ENCODE measurements at places on chromosomes 1 and 21. TPM values are rescaled to one million over a fixed set of nuclear protein-coding genes. Genes with fewer than 3 reads are reported as not detected.

The IGSF3 gene
- total RNA-seq: 66.3 TPM

The IARS2 gene
- total RNA-seq: 107 TPM

The CFAP74 gene
- total RNA-seq: not detected

The KCNJ15 gene
- total RNA-seq: 2.1 TPM

The POU3F1 gene
- under 0.01 TPM for total RNA-seq

The CD1E gene
- total RNA-seq: not detected

The ZC3H12A gene
- total RNA-seq: 24.2 TPM

The PTCH2 gene
- under 0.01 TPM for total RNA-seq

The LCE1A gene
- not detected for total RNA-seq

The GBP2 gene
- total RNA-seq: 0.79 TPM

The PLA2G2C gene
- not detected for total RNA-seq

The MSH4 gene
- 0.51 TPM for total RNA-seq

The C1orf216 gene
- 6.3 TPM for total RNA-seq

The TTLL7 gene
- total RNA-seq: 0.79 TPM

The CR1 gene
- total RNA-seq: not detected

The GPR37L1 gene
- total RNA-seq: under 0.01 TPM

The DNAH14 gene
- 11.9 TPM for total RNA-seq

The RGS13 gene
- total RNA-seq: not detected

The LHX8 gene
- not detected for total RNA-seq

The TCEA3 gene
- total RNA-seq: 10.5 TPM

The TBX19 gene
- total RNA-seq: 0.51 TPM

The ZNF669 gene
- total RNA-seq: 10.5 TPM

The RAB3B gene
- 3.4 TPM for total RNA-seq

The FCRL1 gene
- not detected for total RNA-seq

The IL19 gene
- not detected for total RNA-seq

The OPTC gene
- not detected for total RNA-seq

The ELF3 gene
- 66.1 TPM for total RNA-seq

The EXTL2 gene
- 2.6 TPM for total RNA-seq

The NUP133 gene
- 23.4 TPM for total RNA-seq

The FCN3 gene
- total RNA-seq: 0.26 TPM

The CFHR3 gene
- not detected for total RNA-seq

The KISS1 gene
- total RNA-seq: not detected

The CR2 gene
- total RNA-seq: not detected

The GPR25 gene
- not detected for total RNA-seq

The GSTM3 gene
- 4.7 TPM for total RNA-seq

The CCDC30 gene
- total RNA-seq: 0.77 TPM

The S100B gene
- total RNA-seq: not detected

The BATF3 gene
- total RNA-seq: not detected

The OR2M3 gene
- not detected for total RNA-seq

The FAM110D gene
- total RNA-seq: not detected

The BTF3L4 gene
- total RNA-seq: 51.9 TPM

The RHD gene
- total RNA-seq: not detected

The TMEM79 gene
- total RNA-seq: 30.7 TPM

The PLD5 gene
- under 0.01 TPM for total RNA-seq

The ZNF683 gene
- total RNA-seq: not detected

The MATN1 gene
- total RNA-seq: not detected
